ENCODE measurements at places on chromosomes 11 and 22.
A peak's percentile ranks its signal among the peaks of the same experiment; 100 is the strongest.

GRCh38 chr11:8709002-8709672, 26.5 kb downstream of the RPL27A start:
- DNase-seq, result peak; percentile 93

DNA sequence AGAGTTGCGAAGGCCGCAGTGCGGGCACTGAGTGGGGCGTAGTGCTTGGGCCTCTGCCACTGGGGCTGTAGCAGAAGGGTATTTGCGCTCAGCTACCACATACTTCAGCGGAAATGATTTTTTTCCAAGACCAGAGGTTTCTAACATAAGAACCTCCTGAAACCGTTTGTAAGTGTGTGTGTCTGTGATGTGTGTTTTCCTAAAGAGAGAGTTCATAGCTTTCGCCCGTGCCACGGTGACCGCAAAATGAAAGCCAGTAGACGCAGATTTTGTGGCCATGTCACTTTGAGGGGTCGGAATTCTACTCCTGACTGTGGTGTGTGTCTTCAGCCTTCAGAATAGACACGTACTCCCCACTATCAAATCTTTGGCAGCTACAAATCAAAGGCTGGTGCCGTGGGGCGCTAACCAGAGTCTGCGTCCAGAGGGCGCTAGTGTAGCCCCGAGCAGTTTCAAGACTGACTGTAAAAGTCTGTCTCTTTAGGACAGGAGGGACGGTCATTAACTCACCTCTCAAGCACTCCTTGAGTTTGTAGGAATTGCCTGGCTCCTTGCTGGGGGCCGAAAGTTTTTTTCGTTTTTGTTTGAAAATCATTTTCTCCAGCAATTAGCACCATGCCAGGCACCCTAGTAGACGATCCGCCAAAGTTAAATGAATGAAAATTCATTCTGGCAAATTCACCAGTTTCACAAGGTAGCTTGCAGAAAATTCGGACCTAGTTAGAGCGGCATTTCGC, 2.5 kb upstream of the CALCA start:
- peak; percentile 43 for DNase-seq

GRCh38 chr11:45560155-45560912, 105.1 kb downstream of the CHST1 start:
- peak; percentile 60 for DNase-seq

DNA sequence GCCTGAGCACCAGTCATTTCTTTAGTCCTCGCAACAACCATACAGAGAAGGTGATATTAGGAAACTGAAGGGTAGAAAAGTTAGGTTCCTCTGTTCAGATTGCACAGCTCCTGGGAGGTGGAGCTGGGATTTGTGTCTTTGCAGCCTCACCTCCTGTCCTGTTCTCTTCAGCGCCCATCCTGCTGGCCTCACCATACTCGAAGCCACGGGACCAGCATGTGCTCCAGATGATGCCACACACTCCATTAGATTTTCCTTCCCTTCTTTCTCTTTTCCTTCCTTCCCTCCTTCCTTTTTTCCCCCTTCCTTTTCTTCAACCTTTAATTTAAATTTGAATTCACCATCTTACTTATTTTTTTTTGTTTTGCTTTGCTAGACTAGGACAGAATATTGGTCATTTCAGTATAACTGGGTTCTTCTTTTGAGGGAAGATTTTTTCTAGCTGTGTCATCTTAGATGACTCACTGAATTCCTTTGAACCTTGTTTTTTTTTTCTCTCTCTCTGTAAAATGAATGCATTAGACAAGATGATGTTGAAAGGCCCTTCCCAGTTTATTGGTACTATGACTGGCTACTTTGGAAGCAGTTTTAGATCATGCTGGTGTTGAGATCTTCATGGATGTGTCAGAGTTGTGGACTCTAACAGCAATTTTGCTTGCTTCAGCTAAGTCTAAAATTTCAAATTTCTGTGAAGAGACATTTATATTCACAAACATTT, 662.5 kb upstream of the TENM4 start:
- no peak for DNase-seq

GRCh38 chr22:49566141-49566541, 261.5 kb downstream of the BRD1 start:
- DNase-seq, result no peak

DNA sequence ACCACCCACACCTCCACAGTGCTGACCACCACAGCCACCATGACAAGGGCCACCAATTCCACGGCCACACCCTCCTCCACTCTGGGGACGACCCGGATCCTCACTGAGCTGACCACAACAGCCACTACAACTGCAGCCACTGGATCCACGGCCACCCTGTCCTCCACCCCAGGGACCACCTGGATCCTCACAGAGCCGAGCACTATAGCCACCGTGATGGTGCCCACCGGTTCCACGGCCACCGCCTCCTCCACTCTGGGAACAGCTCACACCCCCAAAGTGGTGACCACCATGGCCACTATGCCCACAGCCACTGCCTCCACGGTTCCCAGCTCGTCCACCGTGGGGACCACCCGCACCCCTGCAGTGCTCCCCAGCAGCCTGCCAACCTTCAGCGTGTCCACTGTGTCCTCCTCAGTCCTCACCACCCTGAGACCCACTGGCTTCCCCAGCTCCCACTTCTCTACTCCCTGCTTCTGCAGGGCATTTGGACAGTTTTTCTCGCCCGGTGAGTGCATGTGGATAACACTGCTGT, 28.4 kb downstream of the MUC5B start:
- DNase-seq, result no peak

DNA sequence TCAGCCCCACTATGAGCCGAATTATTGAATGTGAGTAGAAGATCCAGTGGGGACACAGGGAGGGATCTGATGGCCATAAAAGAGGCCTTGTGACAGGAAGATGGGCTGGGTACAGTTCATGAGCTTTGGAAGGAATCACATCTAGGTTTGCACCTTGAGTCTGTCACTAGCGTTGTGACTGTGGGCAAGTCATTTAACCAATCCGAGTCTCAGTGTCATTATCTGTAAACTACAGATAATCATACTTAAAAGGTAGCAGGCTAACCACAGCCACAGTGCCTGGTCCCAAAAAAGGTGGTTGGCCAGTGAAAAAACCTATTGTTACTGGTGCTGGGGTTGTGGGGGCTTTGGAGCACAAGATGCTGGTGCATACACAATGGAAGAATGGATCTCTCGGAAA, 3.8 kb downstream of the HEPN1 start:
- DNase-seq, result no peak

- DNase-seq, result no peak
Measured at GRCh38 chr11:126058105-126058874, 4.4 kb downstream of the CDON start.

GRCh38 chr22:21791635-21792625, 56.3 kb upstream of the YPEL1 start:
- no peak for DNase-seq

DNA sequence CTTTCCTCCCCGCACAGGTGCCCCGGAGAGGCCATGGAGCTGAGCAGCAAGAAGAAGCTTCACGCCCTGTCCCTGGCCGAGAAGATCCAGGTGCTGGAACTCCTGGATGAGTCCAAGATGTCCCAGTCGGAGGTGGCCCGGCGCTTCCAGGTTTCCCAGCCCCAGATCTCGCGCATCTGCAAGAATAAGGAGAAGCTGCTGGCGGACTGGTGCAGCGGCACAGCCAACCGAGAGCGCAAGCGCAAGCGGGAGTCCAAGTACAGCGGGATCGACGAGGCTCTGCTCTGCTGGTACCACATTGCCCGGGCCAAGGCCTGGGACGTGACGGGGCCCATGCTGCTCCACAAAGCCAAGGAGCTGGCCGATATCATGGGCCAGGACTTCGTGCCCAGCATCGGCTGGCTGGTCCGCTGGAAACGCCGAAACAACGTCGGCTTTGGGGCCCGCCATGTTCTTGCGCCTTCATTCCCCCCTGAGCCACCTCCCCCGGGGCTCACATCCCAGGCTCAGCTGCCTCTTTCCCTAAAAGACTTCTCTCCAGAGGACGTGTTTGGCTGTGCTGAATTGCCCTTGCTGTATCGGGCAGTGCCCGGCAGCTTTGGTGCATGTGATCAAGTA, 1.3 kb downstream of the TIGD3 start:
- DNase-seq, result peak; percentile 44

- DNase-seq, result no peak
Measured at GRCh38 chr22:46121523-46122287, 28.6 kb upstream of the PPARA start.

DNA sequence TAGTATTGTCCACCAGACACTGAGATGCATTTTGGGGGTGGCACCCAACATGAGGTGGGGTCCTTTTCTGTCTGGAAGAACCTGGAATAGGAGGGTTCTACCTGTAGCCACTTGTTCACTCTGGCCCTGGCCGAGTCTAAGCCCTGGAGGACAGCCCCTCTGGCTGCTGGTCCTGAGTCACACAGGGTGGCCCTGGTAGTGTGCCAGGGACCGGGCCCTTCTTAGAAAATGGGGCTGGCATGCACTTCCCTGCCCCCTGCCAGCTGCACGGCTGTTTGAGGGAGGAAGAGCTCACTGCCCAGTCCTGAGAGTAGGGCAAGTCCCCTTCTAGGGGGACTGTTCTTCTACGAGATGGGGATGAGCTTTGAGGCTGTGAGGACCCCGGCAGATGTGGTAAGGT, 2.2 kb downstream of the PLCB3 start:
- DNase-seq, result no peak

All from left hindlimb (tissue), 1 donor.